ENCODE measurements at places on chromosomes 7 and 10. TPM values are rescaled to one million over a fixed set of nuclear protein-coding genes. Genes with fewer than 3 reads are reported as not detected.

The FBXL13 gene
- 0.36 TPM for total RNA-seq

The CFAP46 gene
- 0.64 TPM for total RNA-seq

The PIK3AP1 gene
- 1.0 TPM for total RNA-seq

The MBL2 gene
- not detected for total RNA-seq

The ZFAND4 gene
- 5.0 TPM for total RNA-seq

The FBXW4 gene
- total RNA-seq, result 37.1 TPM

The CDHR3 gene
- 1.00 TPM for total RNA-seq

The MPP7 gene
- total RNA-seq, result 53.6 TPM
